ENCODE measurements at places on chromosomes 2 and 18. TPM values are rescaled to one million over a fixed set of nuclear protein-coding genes. Genes with fewer than 3 reads are reported as not detected.

Gene ST6GAL2
- polyA plus RNA-seq: not detected

DNA sequence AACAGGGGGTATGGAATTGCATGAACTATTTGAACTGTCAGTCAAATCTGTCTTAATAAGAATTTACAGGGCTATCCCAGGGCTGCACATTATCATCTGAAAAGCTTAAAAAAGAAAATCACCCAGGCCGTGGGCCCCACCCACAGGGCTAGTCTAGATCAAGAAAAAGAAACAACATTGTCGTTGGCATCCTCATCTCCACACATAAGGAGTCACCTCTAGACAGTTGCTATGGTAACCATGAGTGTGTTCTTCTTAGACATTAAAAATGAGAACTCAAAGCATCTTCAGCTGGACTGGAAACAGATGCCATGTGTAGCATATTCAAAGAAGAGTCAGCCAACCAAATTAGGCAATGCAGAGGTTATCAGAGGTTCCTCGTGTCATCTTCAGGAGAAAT lies 72.3 kb upstream of the CPO start:
- DNase-seq: no peak

- DNase-seq: peak; percentile 72
These were observed 171.8 kb downstream of the ICOS start for GRCh38 chr2:204108330-204108751.

GRCh38 chr2:1642066-1642861 lies 102.1 kb downstream of the PXDN start:
- no peak for DNase-seq

- no peak for DNase-seq
These were observed 54.5 kb downstream of the ZDBF2 start for GRCh38 chr2:206328974-206329373.

DNA sequence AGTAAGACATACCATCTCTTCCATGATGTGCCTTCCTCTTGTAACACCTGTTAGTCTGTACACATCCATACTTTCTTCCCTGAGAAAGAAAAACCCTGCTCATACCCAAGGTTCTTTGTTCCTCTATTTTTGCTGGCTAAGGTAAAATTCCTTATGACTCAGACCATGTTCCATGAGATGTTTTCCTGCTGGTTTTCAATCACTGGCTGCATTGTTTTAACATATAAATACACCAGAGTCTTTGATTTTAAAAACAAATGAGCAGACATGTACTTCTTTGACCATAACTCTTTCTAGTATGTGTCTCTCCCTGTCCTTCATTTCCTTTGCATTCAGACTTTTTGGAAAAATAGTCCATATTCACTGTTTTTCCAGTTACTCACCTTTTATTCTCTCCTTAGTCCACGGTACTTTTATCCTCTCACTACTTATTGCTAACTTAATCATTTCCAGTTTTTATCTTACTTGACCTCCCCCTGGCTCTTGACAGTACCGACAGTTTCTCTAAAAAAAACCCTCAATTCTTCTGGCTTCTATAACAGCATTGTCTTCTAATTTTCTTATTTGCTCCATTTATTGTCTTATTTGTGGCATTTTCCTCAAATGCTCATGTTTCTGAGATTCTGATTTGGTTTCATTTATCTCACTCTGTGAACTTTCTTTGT lies 4.3 kb downstream of the VAPA start:
- DNase-seq: no peak

- DNase-seq: peak; percentile 53
These were observed 707 bp downstream of the KRCC1 start for GRCh38 chr2:88054782-88055370.

DNA sequence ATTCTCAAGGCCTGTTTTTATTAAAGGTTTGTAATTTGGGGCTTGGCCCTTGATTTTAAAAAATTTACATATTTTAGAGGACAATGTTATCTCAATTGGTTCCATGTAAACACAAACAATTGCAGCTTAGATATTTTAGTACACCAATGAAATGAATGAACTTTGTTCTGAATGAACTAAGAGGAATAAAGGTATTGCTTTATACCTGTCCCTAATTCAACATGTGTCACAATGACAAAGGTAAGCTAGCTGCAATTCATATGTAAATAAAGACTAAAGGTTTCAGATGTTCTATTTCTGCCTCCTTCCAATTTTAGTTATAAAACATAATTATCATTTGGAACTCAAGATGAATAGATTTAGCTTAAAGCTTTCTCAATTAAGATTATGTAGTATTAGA lies 11.4 kb downstream of the HOXD1 start:
- no peak for DNase-seq

- no peak for DNase-seq
These were observed 11.7 kb downstream of the RHBDD1 start for GRCh38 chr2:226847511-226847910.

GRCh38 chr18:28132084-28132483 lies 44.8 kb downstream of the CDH2 start:
- no peak for DNase-seq

GRCh38 chr2:75403991-75404428 lies 156.7 kb downstream of the EVA1A start:
- DNase-seq: no peak

GRCh38 chr2:31297751-31298150 lies 63.8 kb downstream of the EHD3 start:
- no peak for DNase-seq

- no peak for DNase-seq
These were observed 360.9 kb upstream of the ZC3H15 start for GRCh38 chr2:186125156-186125555.

DNA sequence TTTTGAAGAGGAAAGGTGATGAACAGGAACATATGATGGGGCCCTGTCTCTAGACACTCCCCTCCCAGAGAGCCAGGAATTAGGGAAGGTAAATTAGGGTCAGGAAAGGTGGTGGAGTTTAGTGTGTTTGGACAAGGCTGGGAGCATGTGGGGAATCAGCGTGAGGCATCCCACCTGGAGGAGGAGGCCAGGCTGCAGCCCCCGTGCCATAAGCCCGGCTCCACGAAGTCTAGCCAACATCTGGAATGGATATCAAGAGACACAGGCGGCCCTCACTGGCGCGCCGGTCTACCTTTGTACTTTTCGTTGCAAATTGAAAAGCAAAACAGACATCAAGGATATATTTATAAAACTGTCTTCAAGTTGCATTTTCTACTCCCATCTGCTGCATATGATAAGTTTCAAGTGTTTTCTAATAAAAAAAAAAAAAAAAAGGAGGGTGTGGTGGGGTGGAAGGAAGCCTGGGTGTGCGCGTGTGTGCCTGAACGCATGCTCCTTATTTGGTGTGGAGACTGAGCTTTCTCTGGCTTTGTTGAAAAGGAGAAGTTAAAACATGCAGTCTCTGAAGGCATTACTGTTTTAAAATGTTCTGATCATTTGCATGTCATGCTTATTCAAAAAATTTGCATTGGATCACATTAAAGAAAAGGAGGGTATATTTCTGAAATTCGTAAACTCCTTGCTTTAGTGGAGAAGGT lies 546.7 kb upstream of the ID2 start:
- DNase-seq: no peak

- DNase-seq: no peak
These were observed 346.8 kb downstream of the CYP26B1 start for GRCh38 chr2:71800851-71801250.

- no peak for DNase-seq
These were observed 829.3 kb downstream of the LRRTM4 start for GRCh38 chr2:76692908-76693307.

Gene LDLRAD4
- 11.8 TPM for polyA plus RNA-seq

DNA sequence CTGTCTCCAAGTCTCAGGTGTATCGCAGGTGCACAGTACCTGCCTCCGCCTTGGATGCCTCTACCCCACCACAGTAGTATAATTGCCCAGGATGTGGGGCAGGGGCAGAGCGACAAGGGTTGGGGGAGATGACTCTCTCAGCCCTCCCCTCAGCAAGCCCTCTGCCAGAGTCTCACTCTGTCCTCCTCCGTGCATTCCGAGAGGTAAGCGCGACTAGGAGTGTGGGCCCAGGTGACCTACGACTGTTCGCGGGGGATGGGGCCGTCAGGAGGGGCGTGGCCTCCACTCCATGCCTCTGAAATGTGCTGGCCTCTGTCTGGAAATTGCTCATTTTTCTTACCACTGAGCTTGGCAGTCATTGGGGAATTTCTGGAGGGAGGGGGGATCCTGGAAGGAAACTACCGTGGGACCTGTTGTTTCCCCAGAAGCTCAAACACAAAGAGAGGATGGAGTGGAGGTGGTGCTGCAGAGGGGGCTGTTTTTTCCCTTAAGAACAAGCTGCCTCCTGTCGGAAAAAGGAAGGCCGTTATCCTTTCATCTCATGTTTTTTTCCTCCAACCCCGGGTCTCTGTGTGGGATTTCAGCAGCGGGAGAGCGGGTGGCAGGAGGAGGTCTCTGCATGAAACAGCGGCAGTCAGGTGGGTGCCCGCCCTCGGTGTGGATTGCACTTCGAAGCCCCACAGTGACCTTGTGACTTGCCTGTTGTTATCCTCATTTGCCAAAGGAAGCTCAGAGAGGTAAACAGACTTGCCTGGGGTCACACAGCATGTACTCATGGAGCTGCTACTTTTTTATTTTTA lies 13.0 kb upstream of the RALB start:
- DNase-seq: peak; percentile 74

Gene ANKRD30BL
- not detected for polyA plus RNA-seq

GRCh38 chr2:190344276-190344827 lies 963 bp downstream of the INPP1 start:
- peak; percentile 61 for DNase-seq

- no peak for DNase-seq
These were observed 156.7 kb upstream of the HDAC4 start for GRCh38 chr2:239557516-239557915.

Gene PLEK
- 4.8 TPM for polyA plus RNA-seq

GRCh38 chr2:239025951-239026461 lies 178.1 kb downstream of the TWIST2 start:
- no peak for DNase-seq

- DNase-seq: no peak
These were observed 59.9 kb downstream of the ADNP2 start for GRCh38 chr18:80168982-80169381.

DNA sequence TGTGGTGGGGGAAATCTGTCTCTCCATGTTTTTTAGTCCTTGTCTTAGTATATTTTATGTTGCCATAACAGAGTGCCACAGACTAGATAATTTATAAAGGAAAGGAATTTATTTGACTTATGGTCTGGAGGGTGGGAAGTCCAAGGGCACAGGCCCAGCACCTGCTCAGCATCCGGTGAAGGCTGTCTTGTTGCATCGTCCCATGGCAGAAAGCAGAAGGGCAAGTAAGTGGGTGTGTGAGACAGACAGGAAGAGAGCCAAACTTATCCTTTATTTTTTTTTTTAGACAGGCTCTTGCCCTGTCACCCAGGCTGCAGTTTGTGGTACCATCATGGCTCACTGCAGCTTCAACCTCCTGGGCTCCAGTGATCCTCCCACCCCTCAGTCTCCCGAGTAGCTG lies 98.1 kb downstream of the HS1BP3 start:
- DNase-seq: no peak

- no peak for DNase-seq
These were observed 65.8 kb downstream of the RTP5 start for GRCh38 chr2:241935314-241935713.

Measured in muscle of arm (tissue), 14 donors.